Osteoblast (primary cell): ENCODE measurements at places on chromosomes 6 and 20. TPM values are rescaled to one million over a fixed set of nuclear protein-coding genes. Genes with fewer than 3 reads are reported as not detected.
A peak's percentile ranks its signal among the peaks of the same experiment; 100 is the strongest.

DNA sequence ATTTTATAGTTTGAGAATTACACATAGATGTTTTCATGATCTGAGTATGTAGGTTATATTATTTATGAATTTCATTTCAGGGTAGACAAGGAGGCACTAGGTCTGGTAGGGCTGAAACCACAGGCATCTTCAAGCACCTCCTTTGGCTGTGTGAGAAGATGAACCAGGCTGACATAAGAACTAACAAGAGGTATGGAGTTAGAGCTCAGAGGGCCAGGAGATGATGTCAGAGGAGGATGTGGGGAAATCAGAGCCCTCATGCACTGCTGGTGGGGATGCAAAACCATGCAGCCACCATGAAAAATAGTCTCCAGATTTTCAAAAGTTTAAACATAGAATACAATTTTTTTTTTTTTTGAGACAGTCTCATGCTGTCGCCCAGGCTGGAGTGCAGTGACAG lies 13.6 kb upstream of the RIPOR3 start:
- DNase-seq = no peak

The HSPA1L gene
- total RNA-seq = 0.29 and 0.72 TPM in 2 replicates

GRCh38 chr20:1327827-1328679 lies 886 bp downstream of the SDCBP2 start:
- DNase-seq = no peak

The LGSN gene
- not detected in 2 replicates for total RNA-seq

The SPDEF gene
- 0.29 TPM in 1 of 2 replicates, not detected in the other for total RNA-seq

The MARCKS gene
- total RNA-seq = 535 and 570 TPM in 2 replicates

DNA sequence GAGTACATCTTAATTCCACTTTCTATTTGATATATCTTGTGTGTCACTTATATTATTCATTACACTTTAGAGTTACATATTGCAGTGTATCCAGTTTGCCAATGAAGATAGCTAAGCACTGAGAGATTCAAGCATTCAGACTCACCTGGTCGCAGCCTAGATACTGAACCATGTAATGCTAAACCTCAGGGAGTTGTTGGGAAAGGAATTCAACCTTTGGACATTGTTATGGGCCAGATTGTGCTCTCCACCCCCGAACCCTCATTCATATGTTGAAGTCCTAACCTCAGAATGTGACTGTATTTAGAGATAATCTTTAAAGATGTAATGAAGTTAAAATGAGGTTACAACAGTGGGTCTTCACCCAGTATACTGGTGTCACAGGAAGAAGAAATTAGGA lies 13.8 kb upstream of the KIF16B start:
- DNase-seq = no peak

The PAK5 gene
- total RNA-seq = not detected in 2 replicates

The ARHGAP40 gene
- total RNA-seq = not detected in 2 replicates

DNA sequence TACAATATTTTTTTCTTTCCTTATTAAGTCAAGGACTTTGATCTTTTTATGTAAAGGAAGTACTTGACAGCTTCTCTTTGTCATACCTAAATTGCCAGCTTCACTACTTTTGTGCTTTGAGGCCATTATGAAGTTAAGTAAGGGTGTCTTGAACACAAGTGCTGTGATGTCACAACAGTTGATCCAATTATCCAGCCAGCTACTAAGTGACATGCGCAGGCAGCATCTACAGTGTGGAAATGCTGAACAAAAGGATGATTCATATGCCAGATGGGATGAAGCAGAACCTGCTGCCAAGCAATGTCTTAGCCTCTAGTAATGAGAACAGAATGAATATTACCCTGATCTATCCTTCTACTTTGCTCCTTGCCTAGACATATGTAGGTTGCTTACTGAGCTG lies 68.3 kb upstream of the TMEM244 start:
- peak; percentile 51 for DNase-seq

- DNase-seq = no peak
Measured at GRCh38 chr6:12081771-12082170, 69.7 kb downstream of the HIVEP1 start.

The KIF6 gene
- 0.88 and 1.4 TPM in 2 replicates for total RNA-seq

DNA sequence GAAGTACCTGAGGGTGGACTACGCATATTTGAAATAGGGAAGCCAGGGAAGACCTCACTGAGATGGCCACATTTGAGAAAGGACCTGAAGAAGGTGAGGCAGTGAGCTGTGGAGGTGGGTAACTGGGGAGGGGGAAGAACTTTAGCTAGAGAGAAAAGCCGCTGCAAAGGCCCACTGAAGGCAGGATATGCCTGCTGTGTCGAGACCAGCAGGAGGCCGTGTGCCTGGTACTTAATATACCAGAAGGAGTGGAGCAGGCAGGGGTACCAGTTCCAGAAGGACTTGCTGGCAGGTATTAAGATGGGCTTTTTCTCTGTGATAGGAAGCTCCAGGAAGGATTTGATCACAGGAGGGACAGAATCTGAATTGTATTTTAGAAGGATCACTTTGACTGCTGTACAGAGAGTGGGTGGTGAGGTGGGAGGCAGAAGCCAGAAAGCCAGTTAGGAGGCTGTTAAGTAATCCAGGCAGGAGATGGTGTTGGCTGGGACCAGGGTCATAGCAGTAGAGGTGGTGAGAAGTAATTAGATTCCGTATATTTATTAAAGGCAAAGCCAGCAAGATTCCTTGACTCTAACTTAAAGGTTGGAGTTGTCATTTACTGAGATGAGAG lies 54.2 kb upstream of the FANCE start:
- no peak for DNase-seq

GRCh38 chr6:143901885-143902750 lies 37.8 kb downstream of the ZC2HC1B start:
- peak; percentile 42 for DNase-seq

DNA sequence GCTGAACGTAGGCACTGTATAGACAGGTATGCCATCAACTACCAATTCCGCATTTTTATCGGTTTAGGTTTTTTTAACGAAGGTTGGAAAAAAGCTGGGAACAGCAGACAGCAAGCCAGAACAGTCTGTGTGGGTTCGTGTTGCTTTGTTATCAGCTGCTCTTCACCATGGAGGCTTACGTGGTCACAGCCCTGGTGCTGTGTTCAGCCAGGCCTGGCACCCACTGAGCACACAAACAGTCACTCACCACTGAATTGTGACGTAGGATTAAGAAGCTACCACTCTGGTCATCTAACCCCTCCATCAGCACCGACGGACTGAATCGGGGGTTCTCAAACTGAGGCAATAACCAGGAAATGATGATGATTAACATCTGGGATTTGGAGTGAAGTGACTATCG lies 13.2 kb downstream of the FAM210B start:
- DNase-seq = no peak

- DNase-seq = no peak
Measured at GRCh38 chr20:32611286-32611685, 26.2 kb upstream of the NOL4L start.

- no peak for DNase-seq
Measured at GRCh38 chr20:47487175-47487917, 14.3 kb upstream of the NCOA3 start.

- no peak for DNase-seq
Measured at GRCh38 chr20:38805958-38806854, 709 bp downstream of the PPP1R16B start.

DNA sequence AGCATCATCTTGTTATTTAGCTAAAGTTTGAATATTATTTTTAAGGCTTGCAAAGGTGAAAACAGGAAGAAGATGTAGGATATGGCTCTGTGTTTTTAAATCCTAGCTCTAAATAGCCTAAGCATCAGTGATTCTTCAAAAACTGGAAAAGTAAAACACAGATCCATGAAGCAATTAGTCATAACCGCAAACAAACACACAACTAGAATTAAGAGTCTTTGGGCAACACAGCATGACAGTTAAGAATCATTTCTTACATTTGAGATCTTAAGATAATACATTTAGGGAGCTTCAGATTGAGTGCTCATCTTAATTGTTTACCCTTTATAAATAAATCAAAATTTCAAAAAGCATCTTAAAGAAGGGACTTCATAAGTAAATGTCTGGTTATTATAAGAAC lies 115.8 kb upstream of the MAP7 start:
- no peak for DNase-seq

DNA sequence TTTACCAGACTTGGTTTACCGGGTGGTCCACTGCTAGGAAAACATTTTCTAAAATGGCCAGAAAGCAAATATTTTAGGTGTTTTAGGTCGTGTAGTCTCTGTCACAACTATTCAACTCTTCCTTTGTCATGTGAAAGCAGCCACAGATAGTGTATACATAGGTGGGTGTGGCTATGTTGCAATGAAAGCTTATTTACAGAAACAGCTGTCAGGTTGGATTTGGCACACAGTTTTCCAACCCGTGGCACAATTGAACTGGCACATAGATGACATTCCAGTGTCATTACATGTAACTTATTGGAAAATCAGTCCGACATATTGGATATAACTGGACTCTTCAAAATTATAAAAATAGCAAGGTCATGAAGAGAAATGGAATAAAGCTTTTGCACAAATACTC lies 68.9 kb upstream of the KCNQ5 start:
- no peak for DNase-seq

DNA sequence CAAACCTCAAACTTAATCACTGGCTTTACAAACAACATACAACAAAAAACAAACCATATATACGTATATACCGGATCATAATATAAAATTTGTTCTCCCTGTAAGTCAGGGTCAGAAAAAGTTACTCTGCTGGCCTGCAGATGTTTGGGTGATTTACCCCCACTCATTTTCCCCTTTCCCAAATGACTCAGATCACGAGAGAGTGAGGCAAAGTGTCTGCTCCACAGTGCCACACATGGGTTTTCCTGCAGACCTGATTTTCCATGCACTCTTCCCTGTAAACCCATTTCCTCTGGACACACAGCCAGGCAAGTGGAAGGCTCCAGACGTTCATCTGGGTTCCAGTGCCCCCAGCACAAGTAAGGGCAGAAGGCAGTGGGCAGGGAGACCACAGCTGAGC lies 23.5 kb downstream of the GFOD1 start:
- no peak for DNase-seq

The TSBP1 gene
- total RNA-seq = not detected in 2 replicates

The RPS6KA2 gene
- 112 and 113 TPM in 2 replicates for total RNA-seq

The RALGAPB gene
- 42.7 and 43.6 TPM in 2 replicates for total RNA-seq

The DLL1 gene
- total RNA-seq = 0.29 and 0.36 TPM in 2 replicates

The ALDH5A1 gene
- 1.8 and 2.2 TPM in 2 replicates for total RNA-seq

DNA sequence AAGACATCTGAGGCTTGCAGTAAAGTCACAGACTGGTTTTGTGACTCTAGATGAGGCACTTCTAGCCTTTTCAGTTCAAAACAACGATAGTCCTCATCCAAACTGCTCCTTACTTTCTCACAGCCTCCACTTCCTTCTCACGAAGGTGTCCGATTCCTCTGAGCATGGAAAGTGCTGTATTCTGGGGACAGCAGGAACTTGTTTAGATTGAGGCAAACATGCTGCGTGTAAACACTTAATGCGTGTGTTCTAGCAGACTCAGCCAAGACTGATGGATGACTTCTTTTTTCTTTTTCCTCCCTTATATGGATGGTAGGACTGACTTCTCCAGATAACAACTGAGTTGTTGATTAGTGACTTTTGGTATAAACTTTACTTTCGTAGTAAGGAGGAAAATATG lies 80.2 kb upstream of the PRDM1 start:
- no peak for DNase-seq

The HELZ2 gene
- total RNA-seq = 23.3 and 27.5 TPM in 2 replicates

- no peak for DNase-seq
Measured at GRCh38 chr6:85579581-85579980, 14.1 kb downstream of the SNX14 start.

The UBE2J1 gene
- total RNA-seq = 44.5 and 45.7 TPM in 2 replicates

DNA sequence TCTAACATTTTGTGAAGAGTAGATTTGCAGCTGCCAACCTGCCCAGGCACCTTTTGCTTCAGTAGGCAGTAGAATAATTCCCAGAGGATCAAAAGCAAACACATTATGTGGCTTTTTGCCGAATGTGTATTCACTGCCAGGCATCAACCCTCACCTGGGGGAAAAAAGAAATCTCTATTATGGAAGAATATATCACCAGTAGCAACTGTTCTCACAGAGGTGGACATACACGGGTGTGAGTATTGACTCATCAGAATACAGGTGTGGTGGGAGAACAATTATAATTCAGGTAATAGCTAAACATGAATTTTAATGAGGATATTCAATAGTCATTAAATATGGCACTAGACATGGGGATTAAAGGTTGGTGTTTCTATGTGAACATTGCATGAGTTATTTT lies 910.7 kb downstream of the TFAP2A start:
- DNase-seq = no peak

DNA sequence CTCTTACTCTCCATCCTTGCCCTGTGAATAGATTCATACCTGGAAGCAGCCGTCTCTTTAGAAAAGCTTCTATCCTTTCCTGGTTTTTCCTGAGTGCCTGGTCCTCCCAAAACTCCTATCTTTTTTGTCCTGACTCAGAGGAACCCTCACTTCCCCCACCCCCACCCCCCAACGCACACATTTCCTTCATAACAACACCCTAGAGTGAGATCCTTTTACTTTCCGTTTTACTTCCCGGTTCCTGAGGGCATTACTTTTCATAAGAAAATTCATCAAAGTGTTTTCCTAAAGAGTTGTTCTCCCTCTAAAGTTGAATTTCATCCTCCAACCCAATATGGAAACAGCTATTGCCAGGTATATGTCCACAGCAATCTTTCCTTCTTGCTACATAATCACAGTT lies 327.0 kb downstream of the NRN1 start:
- no peak for DNase-seq

GRCh38 chr6:112576423-112576822 lies 229.3 kb downstream of the RFPL4B start:
- no peak for DNase-seq

- peak; percentile 86 for DNase-seq
Measured at GRCh38 chr20:61968036-61968810, 97.5 kb downstream of the TAF4 start.

DNA sequence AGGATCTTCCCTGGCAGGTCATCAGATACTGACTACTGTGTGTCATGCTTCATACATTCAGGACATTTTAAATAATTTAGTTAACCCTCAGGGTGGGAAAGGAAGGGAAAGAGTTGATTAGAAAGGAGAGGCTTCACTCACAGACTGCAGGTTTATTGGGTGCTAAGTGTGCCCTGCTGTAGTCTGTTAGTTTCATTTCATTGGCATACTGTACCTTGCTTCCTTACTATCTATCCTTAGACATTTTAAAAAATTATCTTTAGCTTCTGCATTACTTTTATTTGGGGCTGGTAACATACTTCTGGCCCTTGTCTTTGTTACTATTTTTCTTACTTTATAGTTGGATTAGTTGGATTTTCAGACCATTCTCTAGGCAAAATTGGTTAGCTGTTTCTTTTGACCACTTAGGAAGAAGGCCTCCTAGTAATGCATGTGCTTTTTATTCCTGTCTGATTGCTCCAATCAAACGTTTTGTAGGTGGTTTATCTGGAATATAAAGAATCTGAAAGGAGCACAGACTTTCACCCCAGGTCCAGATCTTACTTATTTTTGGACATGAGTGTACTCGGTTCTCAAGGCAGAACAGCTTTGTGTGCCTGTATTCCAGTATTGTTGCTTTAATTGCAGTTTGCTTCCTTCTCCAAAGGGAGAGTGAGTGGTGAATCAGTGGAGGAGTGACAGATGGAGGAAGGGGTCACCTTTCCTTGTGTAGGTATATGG lies 82.7 kb upstream of the PRDM1 start:
- DNase-seq = no peak

DNA sequence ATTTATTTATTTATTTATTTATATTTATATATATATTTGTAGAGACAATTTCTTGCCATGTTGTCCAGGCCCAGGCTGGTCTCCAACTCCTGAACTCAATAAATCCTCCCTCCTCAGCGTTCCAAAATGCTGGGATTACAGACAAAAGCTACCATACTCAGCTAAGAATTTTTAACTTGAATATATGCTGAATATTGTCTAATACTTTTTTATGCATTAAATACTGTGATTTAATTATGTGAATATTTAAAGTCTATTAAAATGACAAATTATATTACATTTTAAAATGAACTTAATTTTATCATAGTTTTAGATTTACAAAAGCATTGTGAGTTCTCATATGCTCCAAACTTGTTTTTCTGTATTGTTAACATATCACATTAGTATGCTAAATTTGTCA lies 1022.4 kb downstream of the GRIK2 start:
- DNase-seq = no peak
